Epithelial cell of umbilical artery (primary cell): ENCODE measurements at places on chromosomes 7 and 10. TPM values are rescaled to one million over a fixed set of nuclear protein-coding genes. Genes with fewer than 3 reads are reported as not detected.

The TRPV5 gene
- total RNA-seq, result not detected in 2 replicates

The IFIT2 gene
- 0.97 and 15.2 TPM in 2 replicates for total RNA-seq

The PHKG1 gene
- total RNA-seq, result not detected in 2 replicates

The GRID2IP gene
- total RNA-seq, result not detected in 2 replicates

The NUDT1 gene
- total RNA-seq, result 20.1 and 28.1 TPM in 2 replicates

The NUTM2E gene
- under 0.01 TPM in 1 of 2 replicates, not detected in the other for total RNA-seq

The HMX2 gene
- total RNA-seq, result not detected in 2 replicates

The SRRM3 gene
- total RNA-seq, result 0.91 and 1.3 TPM in 2 replicates

The FAM241B gene
- 0.32 TPM in 1 of 2 replicates, not detected in the other for total RNA-seq

The DYNC1I1 gene
- under 0.01 and 1.8 TPM in 2 replicates for total RNA-seq

The MYO1G gene
- total RNA-seq, result 0.15 and 0.32 TPM in 2 replicates

The NPSR1 gene
- total RNA-seq, result not detected in 2 replicates

The OR2A1 gene
- under 0.01 TPM in 2 replicates for total RNA-seq

The PLCE1 gene
- under 0.01 TPM in 2 replicates for total RNA-seq

The SAP25 gene
- not detected in 2 replicates for total RNA-seq

The CCDC3 gene
- total RNA-seq, result 0.61 and 1.3 TPM in 2 replicates

The ODAD2 gene
- 0.32 and 0.91 TPM in 2 replicates for total RNA-seq

The MKI67 gene
- 10.7 and 17.5 TPM in 2 replicates for total RNA-seq

The HDAC9 gene
- total RNA-seq, result 0.65 and 3.0 TPM in 2 replicates

The NUDT5 gene
- total RNA-seq, result 101 and 134 TPM in 2 replicates

The TEX36 gene
- not detected in 2 replicates for total RNA-seq

The SPDYE1 gene
- total RNA-seq, result not detected in 2 replicates

The TBX20 gene
- total RNA-seq, result 0.15 and 0.97 TPM in 2 replicates

The ARHGAP22 gene
- 29.9 and 36.7 TPM in 2 replicates for total RNA-seq

The PTN gene
- 0.32 and 0.91 TPM in 2 replicates for total RNA-seq

The NMT2 gene
- 39.1 and 43.2 TPM in 2 replicates for total RNA-seq

The GPR15LG gene
- total RNA-seq, result not detected in 2 replicates

The GRK5 gene
- total RNA-seq, result 22.1 and 26.3 TPM in 2 replicates

The PBLD gene
- 1.9 and 3.5 TPM in 2 replicates for total RNA-seq

The PNLIPRP1 gene
- total RNA-seq, result not detected in 2 replicates

The MLXIPL gene
- not detected in 2 replicates for total RNA-seq
